ENCODE measurements at places on chromosomes 2 and 18. TPM values are rescaled to one million over a fixed set of nuclear protein-coding genes. Genes with fewer than 3 reads are reported as not detected.

VWA3B gene
- total RNA-seq: not detected

GRCh38 chr18:25314838-25315190, 37.2 kb downstream of the ZNF521 start:
- no peak for DNase-seq

DNA sequence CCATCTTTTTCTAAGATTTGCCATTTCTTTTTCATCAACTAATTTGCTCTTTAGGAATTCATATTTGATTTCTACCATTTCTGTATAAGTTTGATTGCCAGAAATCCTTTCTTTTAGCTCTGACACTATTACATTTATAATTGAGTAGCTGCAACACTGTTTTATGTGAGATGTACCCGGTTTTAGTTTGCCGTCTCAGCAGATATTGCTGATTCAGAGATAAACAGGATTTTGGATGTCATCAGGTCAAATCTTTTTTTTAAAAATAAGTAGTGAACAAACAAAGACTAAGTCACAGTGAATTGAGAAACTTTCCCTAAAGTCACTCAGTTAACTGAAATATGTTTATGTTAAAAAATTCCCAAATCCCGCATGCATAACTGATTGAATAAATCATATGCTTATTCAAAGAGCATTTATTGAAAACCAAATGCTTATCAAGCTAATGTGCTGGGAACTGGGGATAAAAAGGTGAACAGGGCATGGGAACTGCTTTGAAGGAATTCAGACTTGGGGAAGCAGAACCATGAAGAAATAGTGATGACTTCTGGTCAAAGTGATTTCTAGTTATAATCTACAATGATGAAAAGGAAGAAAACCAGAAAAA, 19.5 kb upstream of the CCDC102B start:
- no peak for DNase-seq

GRCh38 chr2:26632624-26633185, 8.5 kb downstream of the CIB4 start:
- DNase-seq: no peak

- DNase-seq: no peak
These were observed 16.6 kb downstream of the KCNG2 start for GRCh38 chr18:79814373-79814772.
